ENCODE measurements at places on chromosomes 6 and 20.
A peak's percentile ranks its signal among the peaks of the same experiment; 100 is the strongest.

DNA sequence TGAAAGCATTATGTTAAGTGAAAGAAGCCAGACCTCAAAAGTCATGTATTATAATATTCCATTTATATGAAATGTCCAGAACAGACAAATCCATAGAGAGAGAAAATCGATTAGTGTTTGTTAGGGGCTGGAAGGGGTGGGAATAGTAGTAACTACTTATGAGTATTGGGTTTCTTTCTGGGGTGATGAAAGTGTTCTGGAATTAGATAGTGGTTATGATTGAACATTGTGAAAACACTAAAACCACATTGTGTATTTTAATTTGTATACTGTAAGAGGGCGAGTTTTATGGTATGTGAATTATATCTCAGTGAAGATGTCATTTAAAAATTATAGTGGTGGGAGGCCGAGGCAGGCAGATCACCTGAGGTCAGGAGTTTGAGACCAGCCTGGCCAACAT lies 52.0 kb upstream of the KIF13A start:
- DNase-seq, result no peak

- no peak for DNase-seq
Measured at GRCh38 chr6:27977387-27977786, 20.3 kb downstream of the OR2B6 start.

- DNase-seq, result no peak
Measured at GRCh38 chr6:139149383-139149782, 14.5 kb downstream of the HECA start.

- DNase-seq, result no peak
Measured at GRCh38 chr6:150271172-150271500, 97.7 kb upstream of the IYD start.

DNA sequence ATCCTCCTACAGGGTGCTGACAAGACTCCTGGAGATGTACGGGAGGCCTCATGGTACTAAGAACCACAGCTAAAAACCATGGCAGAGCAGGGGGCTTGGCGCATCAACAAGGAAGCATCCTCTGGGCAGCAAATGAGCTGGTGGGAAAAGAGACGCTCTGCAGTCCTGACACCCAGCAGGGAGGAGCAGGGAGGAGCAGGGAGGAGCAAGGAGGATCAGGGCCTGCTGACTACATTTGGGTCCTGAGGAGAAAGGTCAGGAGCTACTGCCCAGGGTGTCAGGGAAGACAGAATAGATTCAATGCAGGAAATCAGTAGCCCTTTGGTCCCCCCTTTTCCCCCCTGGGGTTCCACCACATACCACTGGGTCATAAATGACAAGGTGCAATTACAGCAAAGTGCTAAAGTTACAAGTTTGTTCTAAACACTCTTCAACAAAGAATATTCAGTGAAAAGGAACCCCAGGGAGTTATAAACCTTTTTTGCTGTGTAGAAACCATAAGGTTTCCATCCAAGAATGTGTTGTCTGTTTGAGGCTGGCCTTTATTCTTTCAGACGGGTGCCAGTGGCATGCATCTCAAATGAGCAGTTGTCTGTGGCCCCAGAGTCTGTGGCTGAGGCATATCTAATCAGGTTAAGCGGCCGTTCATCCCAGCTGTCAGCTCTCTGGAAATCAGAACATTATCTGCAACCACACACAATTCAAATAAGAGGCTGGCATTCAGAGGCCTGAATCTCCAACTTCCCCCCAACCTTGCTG lies 325.0 kb downstream of the CDC5L start:
- no peak for DNase-seq

- no peak for DNase-seq
Measured at GRCh38 chr6:166940643-166941068, 15.7 kb downstream of the RNASET2 start.

DNA sequence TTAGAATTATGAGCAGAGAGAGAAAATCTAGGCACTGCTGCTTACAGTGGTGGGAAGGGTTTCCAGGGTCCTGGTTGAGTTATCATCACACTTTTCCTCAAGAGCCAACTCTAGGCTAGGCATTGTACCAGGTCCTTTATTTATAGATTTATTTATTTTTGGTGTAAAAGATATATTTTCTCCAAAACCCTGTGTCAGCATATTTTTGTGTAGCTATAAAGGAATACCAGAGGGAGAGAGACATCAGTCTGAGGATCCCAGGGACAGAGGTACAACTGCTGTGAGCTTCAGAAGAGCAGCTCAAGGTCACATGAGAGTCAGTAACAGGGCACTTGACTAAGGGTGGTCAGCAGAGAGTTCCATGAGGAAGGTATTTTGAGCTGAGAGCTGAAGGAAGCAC lies 159.7 kb downstream of the SLC35B3 start:
- DNase-seq, result no peak

- no peak for DNase-seq
Measured at GRCh38 chr6:156449569-156449968, 327.6 kb upstream of the ARID1B start.

- no peak for DNase-seq
Measured at GRCh38 chr6:117264692-117265409, 507 bp upstream of the VGLL2 start.

DNA sequence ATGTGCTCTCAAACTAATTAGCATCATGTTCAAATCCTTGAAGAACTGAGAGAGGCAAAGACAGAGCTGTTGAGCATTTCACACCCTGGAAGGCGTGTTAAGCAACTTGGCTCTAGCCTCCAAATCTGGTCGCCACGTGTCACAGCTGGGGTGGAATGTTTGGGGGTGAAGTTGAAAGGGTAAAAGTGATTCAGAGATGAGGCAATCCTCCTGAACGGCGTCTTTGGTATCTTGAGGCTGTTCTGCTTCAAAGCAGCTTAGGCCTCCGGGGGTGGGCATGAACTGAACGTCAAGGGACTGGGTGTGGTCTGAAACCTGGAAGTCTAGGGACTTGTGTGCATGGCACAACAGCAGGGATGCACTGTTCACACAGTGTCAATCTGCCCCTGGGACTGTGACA lies 62.3 kb downstream of the TRAM2 start:
- peak; percentile 98 for DNase-seq

GRCh38 chr6:106460481-106460880 lies 100.0 kb downstream of the CRYBG1 start:
- no peak for DNase-seq

DNA sequence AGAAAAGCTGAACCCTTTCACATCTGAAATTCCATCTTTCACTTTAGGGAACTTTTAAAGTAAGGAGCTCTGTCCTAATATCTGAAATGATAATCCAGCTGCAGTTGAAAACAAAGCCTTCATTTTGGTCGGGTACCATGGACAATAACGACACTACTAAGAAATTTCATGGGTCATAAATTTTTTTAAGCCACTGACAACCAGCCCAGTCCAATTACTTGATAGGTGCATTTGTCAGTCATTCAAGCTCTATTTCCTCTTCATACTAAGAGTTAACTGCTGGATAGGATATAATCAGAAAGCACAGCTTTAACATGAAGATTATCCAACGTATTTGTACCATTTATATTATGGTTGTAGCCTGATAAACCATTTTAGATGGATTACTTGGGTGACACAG lies 52.5 kb downstream of the MMUT start:
- DNase-seq, result no peak

- DNase-seq, result no peak
Measured at GRCh38 chr6:39432330-39433025, 110.0 kb upstream of the KCNK16 start.

DNA sequence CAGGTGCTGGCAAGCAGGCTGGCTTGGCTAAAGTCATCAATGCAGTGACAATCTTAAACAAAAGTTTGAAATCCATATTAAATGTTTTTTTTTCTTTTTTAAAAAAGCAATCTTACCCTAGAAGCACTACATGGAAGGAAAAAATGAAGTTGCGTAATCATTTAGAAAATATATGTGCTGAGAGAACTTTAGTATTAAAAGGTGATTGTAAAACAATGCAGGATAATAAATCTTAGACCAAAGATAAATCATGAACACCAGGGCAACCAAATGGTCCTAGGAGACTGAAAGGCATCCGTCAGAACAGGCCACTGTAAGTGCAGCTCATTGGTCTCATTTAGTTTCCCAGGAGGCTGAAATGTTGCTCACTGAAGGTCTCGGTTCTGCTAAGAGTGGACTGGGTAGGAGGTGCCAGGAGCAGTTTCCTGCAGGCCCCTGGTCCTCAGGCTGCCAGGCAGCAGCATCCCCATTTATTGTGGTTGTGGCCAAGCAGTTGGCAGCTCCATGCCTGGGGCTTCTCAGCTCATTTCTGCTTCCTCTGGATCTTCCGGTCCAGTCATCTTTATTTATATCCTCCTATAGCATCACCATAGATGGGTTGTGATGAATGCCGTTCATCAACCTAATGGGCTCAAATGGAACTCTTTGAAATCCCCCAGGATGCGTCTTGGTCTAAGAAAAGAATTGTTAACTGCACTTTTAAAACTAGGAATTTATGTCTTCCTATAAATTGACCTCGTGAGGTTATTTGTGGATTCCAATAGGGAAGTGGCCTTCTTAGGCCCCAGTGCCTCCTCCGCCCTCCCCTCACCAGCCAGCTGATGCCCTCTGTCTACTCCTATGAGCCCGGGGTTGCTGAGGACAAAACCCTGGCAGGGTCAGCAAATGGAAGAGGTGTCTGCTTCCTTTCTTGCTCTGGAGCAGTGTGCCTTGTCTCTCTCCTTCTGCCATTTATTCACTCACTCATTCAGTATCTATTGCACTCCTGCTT lies 269.0 kb downstream of the UST start:
- no peak for DNase-seq

- DNase-seq, result no peak
Measured at GRCh38 chr6:122432816-122433215, 33.4 kb downstream of the HSF2 start.
